ENCODE measurements at places on chromosomes 5 and 9.

GRCh38 chr5:163880302-163880701 is 374.9 kb downstream of the MAT2B start:
- DNase-seq = no peak

DNA sequence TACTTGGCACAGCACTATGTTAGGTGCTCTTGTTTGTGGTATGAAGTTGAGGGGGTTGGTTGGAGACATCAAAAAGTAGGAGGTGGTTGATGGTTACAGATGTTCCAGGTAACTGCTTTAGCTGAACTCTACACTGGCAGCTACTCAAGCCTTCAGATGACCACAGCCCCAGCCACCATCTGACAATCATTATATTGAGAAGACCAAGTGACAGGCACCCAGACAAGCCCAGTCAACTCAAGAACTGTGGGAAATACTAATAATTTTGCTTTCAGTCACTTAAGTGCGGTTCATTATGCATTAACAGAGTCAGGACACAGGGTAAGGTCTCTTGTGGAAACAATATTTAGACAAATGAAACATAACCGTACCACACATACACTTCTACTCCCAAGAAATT is 38.9 kb upstream of the SLIT3 start:
- no peak for DNase-seq

- DNase-seq = no peak
Observed at GRCh38 chr5:80284720-80285119, 28.9 kb upstream of the SERINC5 start.

GRCh38 chr9:135864447-135865049 is 42.8 kb downstream of the CAMSAP1 start:
- DNase-seq = no peak

- no peak for DNase-seq
Observed at GRCh38 chr5:115894342-115894741, 52.6 kb downstream of the AP3S1 start.

- DNase-seq = no peak
Observed at GRCh38 chr5:96619946-96620345, 42.2 kb upstream of the CAST start.

DNA sequence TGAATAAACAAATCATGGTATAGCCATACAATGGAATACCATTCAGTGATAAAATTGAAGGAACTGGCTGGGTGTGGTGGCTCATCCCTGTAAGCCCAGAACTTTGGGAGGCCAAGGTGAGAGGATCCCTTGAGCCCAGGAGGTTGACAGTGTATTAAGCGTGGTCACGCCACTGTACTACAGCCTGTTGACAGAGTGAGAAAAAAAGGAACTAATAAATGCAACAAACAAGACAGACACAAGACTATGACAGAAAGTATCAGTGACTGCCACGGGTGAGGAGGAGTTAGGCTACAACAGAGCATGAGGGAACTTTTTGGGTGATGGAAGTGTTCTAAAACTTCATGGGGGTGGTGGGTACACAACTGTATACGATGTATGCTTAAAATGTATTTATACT is 2.2 kb downstream of the FNIP1 start:
- no peak for DNase-seq

DNA sequence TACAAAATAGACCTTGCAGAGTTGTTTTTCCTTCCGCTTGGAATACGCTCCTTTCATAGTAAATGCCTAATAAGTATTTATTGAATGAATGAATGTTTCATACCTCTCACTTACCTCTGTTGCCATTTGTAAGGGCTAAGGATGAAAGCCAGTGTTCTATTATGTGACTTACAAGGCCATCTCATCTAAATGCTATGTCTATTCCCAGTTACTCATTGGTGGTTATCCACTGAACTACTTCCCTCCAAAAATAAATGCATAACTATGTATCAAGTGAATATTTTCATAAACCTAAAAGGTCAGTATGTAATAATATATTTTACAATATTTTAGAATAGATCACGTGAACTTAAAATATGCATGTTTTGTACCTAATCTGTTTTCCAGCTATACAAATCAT is 670.5 kb upstream of the RGMB start:
- no peak for DNase-seq

DNA sequence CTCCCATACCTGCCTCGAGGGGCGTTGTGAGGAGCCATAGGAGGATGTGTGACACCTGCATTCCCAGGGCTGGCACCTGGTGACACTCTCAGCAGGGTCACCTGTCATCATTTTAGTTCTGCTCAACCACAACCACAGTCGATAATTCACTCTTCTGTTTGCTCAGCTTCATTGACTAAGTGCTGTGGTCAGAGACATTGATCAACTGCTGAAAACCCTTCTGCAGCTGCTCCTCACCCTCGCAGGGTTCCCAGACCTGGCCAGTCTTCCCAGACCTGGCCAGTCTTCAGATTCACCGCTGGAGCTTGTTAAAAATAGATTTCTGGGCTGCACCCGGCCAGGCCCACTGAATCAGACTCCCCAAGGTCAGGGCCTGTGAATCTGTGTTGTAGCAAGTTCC is 92.8 kb downstream of the MVB12B start:
- no peak for DNase-seq

DNA sequence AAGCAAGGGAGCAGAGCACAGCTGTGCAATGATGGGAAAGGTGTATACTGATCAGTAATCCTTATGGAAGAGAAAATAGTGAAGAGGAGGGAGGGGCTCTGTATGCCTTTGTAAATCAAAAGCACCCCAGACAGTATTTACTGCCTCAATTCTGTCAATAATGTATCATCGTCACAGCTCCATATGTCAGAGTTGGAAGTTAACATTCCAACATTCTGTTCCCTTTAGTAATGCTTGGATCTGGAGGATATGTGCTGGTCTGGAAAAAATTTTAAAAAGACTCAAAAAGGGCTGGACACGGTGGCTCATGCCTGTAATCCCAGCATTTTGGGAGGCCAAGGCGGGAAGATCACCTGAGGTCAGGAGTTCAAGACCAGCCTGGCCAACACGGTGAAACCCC is 310.4 kb downstream of the ACTL7B start:
- DNase-seq = no peak

- DNase-seq = no peak
Observed at GRCh38 chr9:133584559-133585476, 24.4 kb downstream of the FAM163B start.

DNA sequence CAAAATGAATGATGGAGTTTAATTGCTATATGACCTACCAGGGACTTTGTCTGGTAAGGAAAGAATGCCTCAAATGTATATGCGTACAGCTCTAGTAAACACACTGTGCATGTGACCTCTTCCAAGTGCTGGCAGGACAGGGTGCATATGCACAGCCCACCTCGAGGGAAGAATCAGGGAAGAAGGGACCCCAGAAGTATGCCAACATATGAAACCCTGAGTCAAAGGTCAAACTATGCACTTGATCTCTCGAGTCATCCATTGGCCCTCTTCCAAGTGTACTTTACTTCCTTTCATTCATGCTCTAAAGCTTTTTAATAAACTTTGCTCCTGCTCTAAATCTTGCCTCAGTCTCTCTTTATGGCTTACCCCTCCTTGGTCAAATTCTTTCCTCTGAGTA is 804.6 kb upstream of the COX7C start:
- no peak for DNase-seq
